Naive thymus-derived CD8-positive, alpha-beta T cell (primary cell): ENCODE measurements at places on chromosomes 7 and 10. TPM values are rescaled to one million over a fixed set of nuclear protein-coding genes. Genes with fewer than 3 reads are reported as not detected.
A peak's percentile ranks its signal among the peaks of the same experiment; 100 is the strongest.

DNA sequence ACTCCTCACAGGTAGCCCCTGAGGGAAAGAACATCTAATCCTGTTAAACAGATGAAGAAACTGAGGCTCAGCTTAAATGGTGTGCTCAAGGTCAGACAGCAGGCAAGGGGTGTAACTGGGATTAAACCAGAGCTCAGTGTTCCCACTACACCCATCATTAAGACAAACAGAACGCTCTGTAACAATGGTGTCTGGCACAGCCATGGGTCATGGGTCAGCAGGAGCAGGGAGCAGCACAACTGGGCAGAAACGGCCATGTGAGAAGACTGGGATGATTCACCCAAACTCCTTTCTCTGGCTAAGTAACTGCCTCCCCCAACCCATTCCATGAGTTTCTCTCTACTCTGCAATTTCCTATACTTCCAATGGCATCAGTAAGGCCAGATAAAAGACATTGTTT lies 85.5 kb upstream of the PDE1C start:
- no peaks in the 10 kb centered on the region for H3K36me3 ChIP-seq
- no peak overlapping the region for H3K4me3 ChIP-seq
- H3K4me1 ChIP-seq = peaks cover 2% of the 10 kb centered on the region
- DNase-seq = no peak
- peaks cover 9% of the 10 kb centered on the region for H3K27me3 ChIP-seq

GRCh38 chr10:63976538-63976937 lies 455.3 kb downstream of the REEP3 start:
- no peaks in the 10 kb centered on the region for H3K27me3 ChIP-seq
- peak; percentile 4 for DNase-seq
- H3K4me3 ChIP-seq = no peak overlapping the region
- H3K4me1 ChIP-seq = no peaks in the 10 kb centered on the region
- H3K36me3 ChIP-seq = no peaks in the 10 kb centered on the region

DNA sequence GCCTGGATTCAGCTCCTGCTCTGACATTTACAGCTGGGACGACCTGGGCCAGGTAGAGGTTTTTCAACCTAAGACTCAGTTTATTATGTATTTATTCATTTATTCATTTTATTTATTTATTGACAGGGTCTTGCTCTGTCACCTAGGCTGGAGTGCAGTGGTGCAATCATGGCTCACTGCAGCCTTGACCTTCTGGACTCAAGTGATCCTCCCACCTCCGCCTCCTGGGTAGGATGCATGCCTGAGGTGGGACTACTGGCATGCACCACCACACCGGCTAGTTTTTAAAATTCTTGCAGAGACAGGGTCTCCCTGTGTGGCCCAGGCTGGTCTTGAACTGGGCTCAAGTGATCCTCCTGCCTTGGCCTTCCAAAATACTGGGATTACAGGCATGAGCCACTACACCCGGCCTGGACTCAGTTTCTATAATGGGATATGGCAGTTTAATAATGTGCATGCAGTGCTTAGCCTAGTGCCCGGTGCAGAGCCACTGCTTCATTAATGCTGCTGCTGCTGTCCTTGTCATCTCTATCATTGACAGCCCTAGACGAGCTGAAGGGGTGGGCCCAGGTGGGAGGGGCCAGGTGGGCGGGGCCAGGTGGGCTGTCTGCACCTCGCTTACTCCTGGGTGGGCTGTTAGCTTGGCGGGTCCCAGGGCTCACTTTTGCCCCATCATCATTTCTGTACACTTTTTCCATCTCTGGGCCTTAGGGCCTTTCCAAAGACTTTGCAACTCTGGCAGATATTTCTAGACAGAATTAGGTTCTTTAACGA lies 92.6 kb downstream of the LHPP start:
- H3K36me3 ChIP-seq = no peaks in the 10 kb centered on the region
- no peaks in the 10 kb centered on the region for H3K27me3 ChIP-seq
- no peak overlapping the region for H3K4me3 ChIP-seq
- no peak overlapping the region for H3K27ac ChIP-seq
- peaks cover 4% of the 10 kb centered on the region for H3K4me1 ChIP-seq

GRCh38 chr7:16762177-16762576 lies 8.6 kb downstream of the TSPAN13 start:
- no peaks in the 10 kb centered on the region for H3K27me3 ChIP-seq
- no peak overlapping the region for H3K27ac ChIP-seq
- peaks cover 3% of the 10 kb centered on the region for H3K4me1 ChIP-seq
- H3K36me3 ChIP-seq = no peaks in the 10 kb centered on the region
- DNase-seq = no peak

- DNase-seq = no peak
- H3K27me3 ChIP-seq = no peaks in the 10 kb centered on the region
- no peaks in the 10 kb centered on the region for H3K4me1 ChIP-seq
- H3K36me3 ChIP-seq = no peaks in the 10 kb centered on the region
- H3K27ac ChIP-seq = no peak overlapping the region
- no peak overlapping the region for H3K4me3 ChIP-seq
These were observed 69.1 kb downstream of the TFPI2 start for GRCh38 chr7:93821463-93821862.

GRCh38 chr7:5193880-5194279 lies 3.8 kb downstream of the WIPI2 start:
- H3K4me1 ChIP-seq = peaks cover 42% of the 10 kb centered on the region
- no peaks in the 10 kb centered on the region for H3K27me3 ChIP-seq
- DNase-seq = no peak
- peaks cover 50% of the 10 kb centered on the region for H3K36me3 ChIP-seq
- H3K4me3 ChIP-seq = no peak overlapping the region
- H3K27ac ChIP-seq = no peak overlapping the region

- no peaks in the 10 kb centered on the region for H3K4me1 ChIP-seq
- no peaks in the 10 kb centered on the region for H3K36me3 ChIP-seq
- no peaks in the 10 kb centered on the region for H3K27me3 ChIP-seq
- no peak overlapping the region for H3K27ac ChIP-seq
- DNase-seq = no peak
These were observed 148.0 kb downstream of the OAT start for GRCh38 chr10:124270530-124271327.

- H3K27me3 ChIP-seq = no peaks in the 10 kb centered on the region
- no peaks in the 10 kb centered on the region for H3K4me1 ChIP-seq
- no peak overlapping the region for H3K27ac ChIP-seq
- DNase-seq = no peak
These were observed 877.9 kb downstream of the KCNMA1 start for GRCh38 chr10:76759681-76760080.

DNA sequence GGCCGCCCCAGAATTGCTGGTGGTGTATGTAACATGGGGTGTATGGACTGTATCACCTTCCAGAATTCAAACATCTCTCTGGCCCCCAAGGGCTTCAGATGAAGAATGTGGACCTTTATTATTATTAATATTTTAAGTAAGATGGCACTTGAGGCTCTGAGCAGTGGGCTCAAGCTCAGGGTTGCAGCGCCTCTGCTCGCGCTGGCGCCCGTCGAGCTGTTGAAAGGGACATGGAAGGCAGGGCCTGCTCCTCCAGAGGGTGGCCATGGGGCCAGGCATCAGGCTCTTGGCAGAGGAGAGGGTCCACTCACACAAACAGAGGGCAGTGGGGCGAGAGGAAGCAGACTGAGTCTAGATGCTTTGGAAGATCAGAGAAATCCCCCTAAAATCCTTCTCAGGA lies 120.2 kb downstream of the NT5C2 start:
- no peak for DNase-seq
- H3K27me3 ChIP-seq = no peaks in the 10 kb centered on the region
- no peaks in the 10 kb centered on the region for H3K36me3 ChIP-seq
- H3K4me1 ChIP-seq = peaks cover 17% of the 10 kb centered on the region
- H3K4me3 ChIP-seq = no peak overlapping the region

DNA sequence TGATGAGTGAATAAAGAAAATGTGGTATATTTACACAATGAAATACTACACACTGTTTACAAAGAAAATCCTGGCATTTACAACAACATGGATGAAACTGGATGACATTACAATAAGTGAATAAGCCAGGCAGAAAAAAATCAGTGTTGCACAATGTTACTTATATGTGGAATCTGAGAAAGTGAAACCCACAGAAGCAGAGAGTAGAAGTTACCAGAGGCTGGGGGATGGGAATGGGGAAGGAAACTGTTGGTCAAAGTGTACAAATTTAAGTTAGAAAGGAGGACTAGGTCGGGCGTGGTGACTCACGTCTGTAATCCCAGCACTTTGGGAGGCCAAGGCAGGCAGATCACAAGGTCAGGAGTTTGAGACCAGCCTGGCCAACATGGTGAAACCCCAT lies 538.5 kb upstream of the MKI67 start:
- no peak overlapping the region for H3K27ac ChIP-seq
- H3K4me3 ChIP-seq = no peak overlapping the region
- H3K36me3 ChIP-seq = no peaks in the 10 kb centered on the region
- H3K27me3 ChIP-seq = peaks cover 26% of the 10 kb centered on the region
- DNase-seq = no peak

DNA sequence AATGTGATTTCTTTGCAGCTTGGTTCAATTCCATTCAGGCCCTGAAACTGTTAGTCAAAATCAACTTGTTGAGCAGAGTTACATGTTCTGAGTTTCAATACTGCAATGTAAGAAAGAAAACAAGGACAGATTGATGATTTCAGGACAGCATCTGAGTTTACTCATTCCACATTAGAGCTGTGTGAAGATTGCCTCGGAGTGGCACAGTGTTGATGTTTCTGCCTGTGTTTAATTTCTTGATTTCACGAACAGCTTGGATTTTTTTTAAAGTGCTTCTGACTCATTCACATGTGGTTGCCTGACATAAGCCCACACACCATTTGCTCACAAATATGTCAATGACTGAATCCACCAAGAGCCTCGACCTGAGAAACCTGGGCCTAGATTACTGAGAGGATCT lies 101.2 kb upstream of the PARD3 start:
- DNase-seq = no peak
- no peaks in the 10 kb centered on the region for H3K4me1 ChIP-seq
- H3K4me3 ChIP-seq = no peak overlapping the region
- no peaks in the 10 kb centered on the region for H3K36me3 ChIP-seq

DNA sequence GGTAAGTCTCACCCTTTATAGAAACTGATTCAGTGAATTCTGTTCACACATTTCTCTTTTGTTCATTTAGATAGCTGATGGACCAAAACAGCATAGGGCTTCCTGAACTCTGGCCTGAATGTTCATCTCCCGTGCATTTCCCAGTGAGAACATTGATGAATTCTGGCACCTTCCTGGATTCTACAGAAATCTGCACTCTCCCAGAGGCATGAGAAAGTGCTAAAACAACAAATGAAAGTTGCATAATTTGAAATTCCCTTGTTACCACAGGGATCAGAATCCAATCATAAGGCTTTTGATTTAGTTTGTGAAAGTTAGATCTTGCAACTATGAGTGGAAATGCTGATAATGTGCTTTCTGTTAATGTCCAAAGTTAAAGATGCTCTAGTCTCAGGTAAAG lies 29.7 kb upstream of the SCIN start:
- H3K27me3 ChIP-seq = peaks cover 23% of the 10 kb centered on the region
- no peak overlapping the region for H3K4me3 ChIP-seq
- no peak overlapping the region for H3K27ac ChIP-seq
- H3K36me3 ChIP-seq = no peaks in the 10 kb centered on the region
- DNase-seq = no peak

GRCh38 chr10:10772411-10772810 lies 245.3 kb upstream of the CELF2 start:
- no peaks in the 10 kb centered on the region for H3K4me1 ChIP-seq
- H3K27ac ChIP-seq = no peak overlapping the region
- H3K36me3 ChIP-seq = no peaks in the 10 kb centered on the region
- H3K4me3 ChIP-seq = no peak overlapping the region
- no peak for DNase-seq
- peaks cover 21% of the 10 kb centered on the region for H3K27me3 ChIP-seq

DNA sequence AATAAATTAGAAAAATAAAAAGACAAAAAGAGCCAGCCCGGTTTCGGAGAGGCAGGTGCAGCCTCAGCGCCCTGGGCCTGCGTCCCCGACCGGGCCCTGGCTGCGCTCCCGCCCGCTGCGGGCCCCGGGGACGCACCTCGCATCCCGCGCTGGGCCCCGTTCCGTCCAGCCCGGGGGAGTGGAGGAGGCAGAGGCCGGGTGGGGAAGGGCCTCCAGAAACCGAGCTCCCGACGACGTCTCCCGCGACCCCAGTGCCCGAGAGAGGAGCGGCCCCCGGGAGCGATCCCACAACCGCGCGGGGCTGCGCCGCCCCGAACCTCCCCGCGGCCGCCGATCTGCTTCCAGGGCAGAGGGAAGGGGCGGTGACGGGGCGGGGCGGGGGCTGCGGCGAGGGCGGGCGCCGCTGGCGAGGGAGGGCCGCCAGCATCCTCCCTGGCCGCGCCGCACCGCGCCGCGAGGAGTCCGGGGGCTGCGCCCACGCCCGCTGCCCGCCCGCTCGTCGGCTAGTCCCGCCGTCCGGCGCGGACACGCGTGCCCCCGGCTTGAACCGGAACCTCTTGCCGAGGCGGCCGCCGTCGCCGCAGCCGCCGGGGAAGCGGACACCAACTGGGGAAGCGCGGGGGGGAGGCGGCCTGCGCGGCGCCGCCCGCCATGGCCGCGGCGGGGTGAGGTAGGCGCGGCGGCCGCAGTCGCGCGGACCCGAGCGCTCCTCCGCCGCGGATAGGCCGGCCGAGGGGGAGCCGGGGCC lies at the start of gene CCNY:
Gene CCNY, plus strand, starts transcription at position 426 of the 748 bp plus-strand sequence. CDS start 545 bp downstream, outside the sequence.
- peak within 1 kb of the TSS; percentile 90 for H3K4me3 ChIP-seq
- peaks cover 73% of the 10 kb centered on the region for H3K4me1 ChIP-seq
- H3K27me3 ChIP-seq = no peaks in the 10 kb centered on the region
- DNase-seq = peak; percentile 59

DNA sequence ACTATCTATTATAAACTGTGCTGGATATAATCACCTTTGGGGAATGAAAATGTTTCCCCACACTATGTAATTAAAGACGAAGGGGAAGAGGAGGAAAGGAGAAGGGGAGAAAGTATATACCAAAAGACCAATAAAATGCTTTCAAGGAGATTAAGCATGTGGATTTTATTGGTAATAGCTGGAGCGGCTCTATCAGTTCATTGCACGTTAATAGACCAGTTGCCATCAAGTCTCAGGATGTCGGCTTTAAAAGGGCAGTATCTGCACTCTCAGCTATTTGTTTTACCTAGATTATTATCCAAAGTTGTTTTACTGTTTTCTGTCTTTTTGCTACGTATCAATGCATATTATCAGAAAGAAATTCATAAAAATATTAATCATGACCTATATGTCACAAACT lies 9.0 kb downstream of the ETV1 start:
- H3K27me3 ChIP-seq = peaks cover 18% of the 10 kb centered on the region
- no peak overlapping the region for H3K4me3 ChIP-seq
- H3K27ac ChIP-seq = no peak overlapping the region
- H3K4me1 ChIP-seq = no peaks in the 10 kb centered on the region
- no peaks in the 10 kb centered on the region for H3K36me3 ChIP-seq
- DNase-seq = no peak

The NKX2-3 gene
- not detected for polyA plus RNA-seq

The TECTB gene
- polyA plus RNA-seq = not detected

The CCL24 gene
- polyA plus RNA-seq = not detected

The COL17A1 gene
- not detected for polyA plus RNA-seq

The OR2A25 gene
- polyA plus RNA-seq = not detected

The FFAR4 gene
- polyA plus RNA-seq = not detected

The LIPJ gene
- polyA plus RNA-seq = not detected

The ACSM6 gene
- polyA plus RNA-seq = not detected

The MINDY4 gene
- polyA plus RNA-seq = 0.84 TPM
